ENCODE measurements at places on chromosomes 7 and 10.

GRCh38 chr7:100894860-100895700 is 608 bp downstream of the ACHE start:
- no peak overlapping the region for H3K4me3 ChIP-seq
- H3K27me3 ChIP-seq = peaks cover 60% of the 10 kb centered on the region
- peak; percentile 80 for DNase-seq
- peaks cover 17% of the 10 kb centered on the region for H3K4me1 ChIP-seq
- H3K27ac ChIP-seq = no peak overlapping the region

GRCh38 chr10:121772884-121773283 is 154.9 kb downstream of the ATE1 start:
- H3K27me3 ChIP-seq = no peaks in the 10 kb centered on the region
- H3K27ac ChIP-seq = no peak overlapping the region
- no peaks in the 10 kb centered on the region for H3K4me1 ChIP-seq
- no peak for DNase-seq
- no peak overlapping the region for H3K4me3 ChIP-seq
- H3K36me3 ChIP-seq = peaks cover 44% of the 10 kb centered on the region

DNA sequence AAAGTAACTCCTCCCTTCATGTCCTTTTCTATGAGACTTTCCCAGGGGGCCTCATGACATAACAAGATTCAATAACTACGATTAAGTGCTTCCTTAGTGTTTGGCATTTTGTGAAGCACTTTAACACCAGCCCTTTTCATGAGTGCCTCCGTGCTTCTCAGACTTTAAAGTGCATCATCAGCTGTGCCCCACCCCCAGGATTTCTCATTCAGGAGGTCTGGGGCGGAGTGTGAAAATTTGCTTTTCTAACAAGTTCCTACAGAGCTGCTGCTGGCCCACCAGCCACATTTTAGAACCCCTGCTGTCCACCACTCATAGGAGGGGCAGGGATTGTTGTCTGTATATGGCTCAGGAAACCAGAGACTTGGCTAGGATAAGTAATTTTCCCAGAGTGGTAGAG is 445.3 kb downstream of the LRMDA start:
- no peak for DNase-seq
- H3K4me1 ChIP-seq = no peaks in the 10 kb centered on the region
- peaks cover 16% of the 10 kb centered on the region for H3K27me3 ChIP-seq
- no peaks in the 10 kb centered on the region for H3K36me3 ChIP-seq
- no peak overlapping the region for H3K4me3 ChIP-seq

DNA sequence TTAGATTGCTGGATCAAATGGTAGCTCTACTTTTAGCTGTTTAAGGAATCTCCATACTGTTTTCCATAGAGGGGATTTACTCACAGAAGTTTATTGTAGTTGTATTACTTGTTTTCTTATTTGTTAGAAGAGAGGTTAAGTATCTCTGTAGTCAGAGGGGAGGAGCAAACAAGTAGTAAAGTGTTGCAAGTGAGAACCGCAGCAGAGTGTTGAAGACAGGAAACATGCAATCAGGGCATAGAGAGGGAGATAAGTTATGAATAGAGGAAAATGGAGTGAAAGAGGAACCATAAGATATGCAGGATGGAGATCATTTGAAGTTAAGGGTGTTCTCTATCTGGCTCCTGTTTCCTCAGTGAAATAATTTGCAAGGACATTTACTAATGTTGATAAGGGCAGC is 331.4 kb upstream of the TMEM229A start:
- H3K4me1 ChIP-seq = no peaks in the 10 kb centered on the region
- no peaks in the 10 kb centered on the region for H3K27me3 ChIP-seq
- no peak overlapping the region for H3K27ac ChIP-seq
- H3K4me3 ChIP-seq = no peak overlapping the region
- no peaks in the 10 kb centered on the region for H3K36me3 ChIP-seq

- peaks cover 56% of the 10 kb centered on the region for H3K4me1 ChIP-seq
- H3K27ac ChIP-seq = peak overlapping the region; percentile 87
- peak overlapping the region; percentile 80 for H3K4me3 ChIP-seq
- peak; percentile 60 for DNase-seq
These were observed 7.5 kb downstream of the DYNC2I1 start for GRCh38 chr7:158863611-158864506.

DNA sequence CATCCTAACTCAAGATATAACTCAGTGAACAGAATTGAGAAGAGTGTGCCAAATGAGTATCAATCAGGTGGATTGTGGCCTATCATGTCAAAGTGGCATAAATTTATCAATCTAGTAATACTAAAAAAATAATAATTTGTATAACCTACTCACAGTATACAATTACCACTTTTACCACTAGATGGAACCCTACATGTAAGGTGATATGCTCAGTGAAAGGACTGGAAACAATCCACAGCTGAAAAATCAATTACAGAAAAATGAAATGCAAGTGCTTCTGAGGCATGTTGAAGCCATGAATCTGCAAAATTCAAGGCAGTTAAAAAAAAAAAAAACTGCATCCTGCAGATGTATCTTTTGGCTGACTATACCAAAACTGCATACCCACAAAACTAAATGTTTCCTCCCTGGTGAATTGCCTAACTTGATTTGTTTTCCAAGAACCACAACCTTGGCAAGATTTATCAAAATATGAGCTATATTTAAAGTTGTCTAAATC is 13.9 kb downstream of the ARHGAP19 start:
- no peak overlapping the region for H3K27ac ChIP-seq
- H3K4me3 ChIP-seq = no peak overlapping the region
- no peak for DNase-seq

GRCh38 chr10:127774766-127775559 is 38.0 kb downstream of the FOXI2 start:
- no peak for DNase-seq
- no peak overlapping the region for H3K27ac ChIP-seq
- no peaks in the 10 kb centered on the region for H3K27me3 ChIP-seq
- H3K4me1 ChIP-seq = no peaks in the 10 kb centered on the region
- no peak overlapping the region for H3K4me3 ChIP-seq

DNA sequence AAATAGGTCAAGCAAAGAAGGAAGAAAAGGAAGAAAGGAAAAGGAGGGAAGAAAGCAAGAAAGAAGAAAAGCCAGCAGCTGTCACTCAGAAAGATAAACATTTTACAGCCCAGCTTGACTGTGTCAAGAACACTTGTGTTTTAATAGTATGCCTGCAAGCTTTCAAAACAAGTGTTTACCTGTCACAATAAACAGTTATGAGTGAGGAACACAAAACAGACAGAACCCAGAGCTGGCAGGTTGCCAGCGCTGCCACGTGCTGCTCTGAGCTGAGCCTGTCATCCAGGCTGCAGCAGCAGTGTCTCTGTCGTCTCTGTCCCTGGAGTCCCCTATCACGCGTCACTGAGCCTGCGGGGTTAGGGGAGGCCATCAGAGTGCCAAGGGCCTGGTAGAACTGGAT is 827.6 kb upstream of the AUTS2 start:
- H3K36me3 ChIP-seq = no peaks in the 10 kb centered on the region
- no peaks in the 10 kb centered on the region for H3K27me3 ChIP-seq
- H3K27ac ChIP-seq = no peak overlapping the region
- no peak overlapping the region for H3K4me3 ChIP-seq
- no peak for DNase-seq
- no peaks in the 10 kb centered on the region for H3K4me1 ChIP-seq

DNA sequence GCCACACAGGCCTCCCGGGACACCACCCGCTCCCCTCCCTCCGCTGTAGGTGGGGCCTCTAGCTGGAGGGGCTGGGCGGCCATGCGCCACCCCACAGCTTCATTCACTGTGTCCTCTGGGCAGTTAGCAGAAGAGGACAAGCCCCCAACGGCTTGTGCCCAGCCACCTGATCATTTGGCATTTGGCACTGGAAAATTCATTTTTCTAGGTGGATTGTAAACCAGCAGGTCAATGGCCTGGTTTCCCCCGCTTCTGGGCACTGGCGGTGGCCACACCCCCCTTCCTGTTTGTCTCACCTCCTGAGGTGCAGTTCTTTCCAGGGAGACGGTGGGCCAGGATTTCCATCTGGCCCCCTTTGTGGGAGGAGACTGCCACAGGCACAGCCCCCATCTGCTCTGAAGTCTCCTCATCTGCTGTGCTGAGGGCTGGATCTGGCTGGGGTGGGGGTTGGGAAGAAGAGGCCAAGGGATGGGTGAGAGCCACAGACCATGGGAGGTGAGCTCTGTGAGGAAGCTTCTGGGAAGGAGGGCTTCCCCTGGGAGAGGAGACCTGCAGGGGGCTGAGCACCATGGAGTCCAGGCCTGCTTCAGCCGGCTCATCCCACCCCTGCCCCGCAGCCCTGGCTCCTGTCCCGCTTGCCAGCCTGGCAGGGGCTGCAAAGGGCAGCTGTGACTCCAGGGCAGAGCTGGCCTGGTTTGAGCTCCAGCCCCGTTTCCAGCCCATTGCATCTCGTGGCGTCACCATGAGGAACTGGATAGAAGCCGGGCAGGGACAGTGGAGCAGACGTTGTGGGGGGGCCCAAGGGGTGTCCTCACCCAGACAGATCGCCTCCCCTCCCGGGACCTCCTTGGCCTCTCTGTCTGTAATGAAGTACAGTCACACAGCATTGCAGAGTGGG is 40.1 kb upstream of the SLC29A3 start:
- H3K4me1 ChIP-seq = no peaks in the 10 kb centered on the region
- no peaks in the 10 kb centered on the region for H3K36me3 ChIP-seq
- H3K4me3 ChIP-seq = no peak overlapping the region
- DNase-seq = no peak
- H3K27me3 ChIP-seq = no peaks in the 10 kb centered on the region

All from activated T-cell treated with anti-CD3 and anti-CD28 coated beads, Interleukin-2, amount 50 U/mL, for 24 hours (primary cell).